Fibroblast of villous mesenchyme (primary cell): ENCODE measurements at places on chromosomes 5 and 9. TPM values are rescaled to one million over a fixed set of nuclear protein-coding genes. Genes with fewer than 3 reads are reported as not detected.

- no peak for DNase-seq
These were observed 166.8 kb upstream of the IER5L start for GRCh38 chr9:129344641-129345495.

DNA sequence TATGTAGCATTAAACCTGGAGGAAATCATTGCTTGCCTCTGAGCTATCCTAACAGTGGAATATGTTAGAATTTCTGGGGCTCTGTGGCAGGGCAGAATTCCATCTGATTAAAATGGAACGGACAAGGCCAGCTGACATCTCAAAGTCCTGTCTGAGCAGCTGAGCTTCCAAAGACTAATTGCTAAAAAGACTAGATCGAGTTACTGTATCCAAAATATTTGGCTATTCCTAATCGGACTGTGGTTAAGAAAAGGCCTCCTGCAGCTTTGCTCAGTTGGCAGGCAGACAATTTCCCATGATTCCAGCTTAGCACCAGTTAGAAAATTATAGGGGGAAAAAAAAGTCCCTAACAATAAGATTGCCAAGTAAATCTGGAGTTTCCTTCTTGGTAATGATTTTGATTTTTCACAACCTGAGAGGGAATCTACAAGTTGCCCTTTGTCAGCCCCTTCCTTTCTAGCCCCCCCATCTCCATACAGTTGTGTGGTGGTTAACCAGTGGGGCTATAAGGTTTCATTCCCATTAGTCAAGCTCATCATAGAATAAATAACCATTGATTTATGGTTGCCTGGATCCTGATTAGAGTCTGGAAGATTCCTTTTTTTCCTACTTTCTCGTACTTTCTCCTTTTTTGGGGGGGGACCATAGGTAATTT lies 26.4 kb downstream of the PTGR1 start:
- peak; percentile 76 for DNase-seq

DNA sequence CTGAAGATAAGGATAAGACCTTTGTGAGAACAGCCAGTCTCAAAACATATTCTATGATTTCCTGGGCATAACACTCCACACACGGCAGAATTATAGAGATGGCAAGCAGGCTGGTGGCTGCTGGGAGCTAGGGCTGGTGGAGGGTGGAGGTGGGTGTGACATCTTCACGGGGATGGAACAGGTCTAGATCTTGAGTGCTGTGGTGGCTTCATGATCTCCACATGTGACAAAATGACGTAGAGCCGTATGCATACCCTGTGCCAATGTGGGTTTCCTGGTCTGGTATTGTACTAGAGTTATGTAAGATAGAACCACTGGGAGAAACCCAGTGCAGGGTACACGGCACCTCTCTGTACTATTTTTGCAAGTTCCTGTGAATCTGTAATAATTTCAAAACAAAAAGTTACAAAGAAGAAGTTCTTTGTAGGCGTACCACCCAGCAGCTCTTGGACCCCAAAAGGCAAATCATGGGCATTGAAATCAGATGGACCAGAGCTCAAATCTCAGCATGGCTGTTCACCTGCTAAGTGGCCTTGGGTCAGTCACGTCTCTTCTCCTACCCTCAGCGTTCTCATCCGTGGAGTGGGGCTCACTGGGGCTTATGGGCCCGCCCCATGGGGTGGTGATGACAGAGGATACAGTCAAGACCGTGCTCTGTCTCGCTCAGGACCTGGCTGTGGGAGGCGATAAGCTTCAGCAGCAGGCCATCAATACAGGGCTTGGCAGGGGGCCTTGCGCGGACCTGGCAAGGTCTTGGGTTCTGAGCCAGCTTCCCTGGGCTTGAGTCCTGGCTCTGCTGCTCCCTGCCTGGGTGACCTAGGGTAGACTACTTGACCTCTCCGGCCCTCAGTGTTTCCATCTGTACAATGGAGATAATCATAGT lies 74.7 kb upstream of the UNC5A start:
- DNase-seq: no peak

The SRD5A1 gene
- total RNA-seq: 7.1 and 7.3 TPM in 2 replicates

The AK8 gene
- total RNA-seq: 0.32 TPM in 1 of 2 replicates, not detected in the other

The RLN2 gene
- total RNA-seq: 0.43 TPM in 1 of 2 replicates, not detected in the other

- DNase-seq: no peak
These were observed 35.5 kb upstream of the ELL2 start for GRCh38 chr5:95996904-95997723.

- DNase-seq: no peak
These were observed 172.8 kb downstream of the AUH start for GRCh38 chr9:91188719-91189590.

- DNase-seq: no peak
These were observed 118.7 kb downstream of the EDIL3 start for GRCh38 chr5:84265739-84266550.

DNA sequence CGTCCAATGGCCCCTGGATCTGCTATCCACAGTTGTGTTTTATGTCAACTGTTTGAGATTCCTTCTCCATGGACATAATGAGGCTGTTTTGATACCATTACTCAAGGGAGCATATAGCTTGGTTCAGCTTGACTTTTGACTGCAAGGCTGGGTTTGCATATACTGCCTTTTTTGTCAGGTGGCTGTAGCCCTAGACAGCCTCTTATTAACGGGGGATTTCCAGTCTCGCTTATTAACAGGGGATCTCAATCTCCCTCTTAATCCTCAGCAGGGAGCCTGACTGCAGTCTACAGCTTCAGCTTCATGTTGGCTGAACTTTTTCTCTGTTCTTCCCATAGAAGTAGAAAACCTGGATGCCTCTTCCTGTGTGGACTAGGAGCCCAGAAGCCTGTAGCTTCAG lies 73.7 kb upstream of the TNC start:
- DNase-seq: no peak

DNA sequence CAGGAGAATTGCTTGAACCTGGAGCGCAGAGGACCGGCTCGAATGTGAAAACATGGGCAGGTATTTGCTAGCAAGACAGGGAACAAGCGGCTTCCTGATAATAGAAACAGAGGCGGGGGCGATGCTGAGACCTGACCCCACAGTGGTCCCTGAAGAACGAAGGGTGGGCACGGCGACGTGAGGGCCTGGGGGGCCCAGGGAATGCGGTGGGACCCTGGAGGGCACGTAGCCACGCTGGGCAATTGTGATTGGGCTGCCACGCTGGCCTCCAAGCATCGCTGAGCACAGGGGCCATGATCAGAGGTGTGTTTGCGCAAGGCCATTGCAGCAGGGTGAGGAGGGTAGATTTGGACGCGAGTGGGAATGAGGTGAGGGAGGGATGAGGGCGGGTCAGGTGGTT lies 30.7 kb downstream of the MED10 start:
- no peak for DNase-seq

GRCh38 chr9:95250462-95251221 lies 66.9 kb downstream of the FANCC start:
- DNase-seq: no peak

The PAPPA gene
- total RNA-seq: 42.5 and 104 TPM in 2 replicates

DNA sequence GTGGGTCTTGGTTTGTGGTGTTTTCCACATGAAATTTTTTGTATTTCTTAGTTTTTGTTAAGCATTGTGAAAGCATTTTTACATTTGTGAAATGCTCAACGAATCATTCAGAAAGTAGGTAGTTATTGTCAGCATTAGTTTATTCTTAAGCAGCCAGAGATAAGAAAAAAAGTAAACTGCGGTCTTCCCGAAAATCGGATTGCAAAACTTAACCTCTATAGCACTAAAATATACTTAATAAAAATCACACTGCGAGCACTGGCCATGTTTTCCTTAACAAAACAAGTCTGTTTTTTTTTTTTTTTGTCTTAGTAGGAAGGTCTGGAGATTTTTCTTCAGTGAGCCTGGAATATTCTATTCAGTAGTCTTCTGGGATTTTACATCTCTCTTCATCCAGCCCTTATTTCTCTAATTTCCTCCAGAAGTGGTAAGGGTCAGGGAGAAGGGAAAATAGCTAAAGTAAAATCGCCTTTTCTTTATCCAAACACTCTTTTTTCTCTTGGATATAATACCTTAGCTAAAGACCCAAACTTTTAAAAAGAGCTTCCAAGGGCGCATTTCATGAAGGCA lies 289.9 kb downstream of the DMAC1 start:
- peak; percentile 89 for DNase-seq

- DNase-seq: no peak
These were observed 84.5 kb upstream of the SMIM23 start for GRCh38 chr5:171701100-171701541.

The MYOZ3 gene
- under 0.01 TPM in 2 replicates for total RNA-seq

The CCL19 gene
- not detected in 2 replicates for total RNA-seq

- DNase-seq: no peak
These were observed 62.2 kb downstream of the EPB41L4B start for GRCh38 chr9:109258481-109259302.

The SAXO1 gene
- not detected in 2 replicates for total RNA-seq

GRCh38 chr9:128714586-128715435 lies 9.1 kb downstream of the ZDHHC12 start:
- DNase-seq: no peak

GRCh38 chr9:120507936-120508510 lies 71.9 kb downstream of the CDK5RAP2 start:
- no peak for DNase-seq

DNA sequence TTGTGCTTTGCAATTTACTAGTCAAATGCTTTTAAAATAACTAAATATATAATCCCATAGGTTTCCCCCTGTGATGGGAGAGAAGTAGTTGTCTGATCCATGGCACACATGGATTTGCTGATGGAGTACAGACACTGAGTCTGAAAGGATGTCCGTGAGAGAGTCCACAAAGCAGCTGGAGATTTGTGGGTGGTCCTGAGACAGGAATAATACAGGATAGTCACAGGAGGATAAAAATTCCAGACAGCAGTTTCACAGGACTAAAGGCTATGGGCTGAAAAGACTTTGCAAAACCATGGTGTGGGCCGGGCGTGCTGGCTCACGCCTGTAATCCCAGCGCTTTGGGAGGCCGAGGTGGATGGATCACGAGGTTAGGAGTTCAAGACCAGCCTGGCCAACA lies 58.7 kb upstream of the ZFR start:
- peak; percentile 47 for DNase-seq

GRCh38 chr5:77117161-77117560 lies 30.1 kb upstream of the ZBED3 start:
- no peak for DNase-seq

The PIP5K1B gene
- total RNA-seq: under 0.01 TPM in 2 replicates

DNA sequence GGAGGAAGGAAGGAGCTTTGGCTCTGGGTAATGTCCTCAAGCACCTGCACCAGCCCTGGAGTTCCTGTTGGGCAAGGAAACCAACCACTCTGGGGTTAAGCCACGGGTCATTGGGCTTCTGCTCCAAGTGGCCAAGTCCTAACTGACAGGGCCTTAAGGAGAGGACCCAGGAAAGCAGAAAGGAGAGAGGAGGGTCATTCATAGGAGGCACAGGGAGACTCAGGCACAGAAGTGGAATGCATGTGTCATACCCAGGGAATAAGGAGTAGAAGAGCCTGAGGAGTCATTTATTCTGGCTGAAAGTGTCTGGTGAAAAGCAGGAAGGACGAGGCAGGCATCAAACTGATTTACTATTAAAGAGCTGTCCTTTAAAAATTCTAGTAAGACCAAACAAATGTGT lies 129.2 kb downstream of the DMRT2 start:
- no peak for DNase-seq

GRCh38 chr9:127739614-127740330 lies 4.7 kb upstream of the TOR2A start:
- no peak for DNase-seq

GRCh38 chr9:74642376-74642775 lies 145.2 kb downstream of the RORB start:
- DNase-seq: no peak

GRCh38 chr9:27094640-27095298 lies 14.3 kb upstream of the TEK start:
- peak; percentile 27 for DNase-seq

- DNase-seq: no peak
These were observed 169.4 kb upstream of the TMEM161B start for GRCh38 chr5:88438006-88438405.

GRCh38 chr5:73558950-73559349 lies 6.5 kb downstream of the ANKRA2 start:
- DNase-seq: no peak

DNA sequence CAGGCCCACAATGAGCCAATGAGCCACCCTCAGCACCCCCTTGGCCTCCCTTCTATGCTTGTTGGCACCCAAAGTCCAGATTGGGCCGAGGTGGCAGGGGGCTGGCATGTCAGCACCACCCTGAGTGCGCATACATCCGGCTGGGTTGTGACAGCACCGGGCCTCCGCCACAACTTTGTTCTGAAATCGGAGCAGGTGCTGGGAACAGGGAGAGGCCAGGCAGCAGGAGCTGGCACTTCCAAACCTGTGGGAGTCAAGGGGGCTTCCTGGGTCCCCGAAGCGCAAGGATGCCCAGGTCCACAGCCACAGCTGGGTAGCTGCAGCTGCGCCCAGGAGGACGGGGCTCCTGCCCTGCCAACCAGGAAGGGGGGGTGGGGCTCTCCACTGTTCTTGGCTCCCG lies 1911.9 kb upstream of the WWC1 start:
- no peak for DNase-seq

- DNase-seq: no peak
These were observed 2.3 kb upstream of the TNIP1 start for GRCh38 chr5:151083081-151083676.

DNA sequence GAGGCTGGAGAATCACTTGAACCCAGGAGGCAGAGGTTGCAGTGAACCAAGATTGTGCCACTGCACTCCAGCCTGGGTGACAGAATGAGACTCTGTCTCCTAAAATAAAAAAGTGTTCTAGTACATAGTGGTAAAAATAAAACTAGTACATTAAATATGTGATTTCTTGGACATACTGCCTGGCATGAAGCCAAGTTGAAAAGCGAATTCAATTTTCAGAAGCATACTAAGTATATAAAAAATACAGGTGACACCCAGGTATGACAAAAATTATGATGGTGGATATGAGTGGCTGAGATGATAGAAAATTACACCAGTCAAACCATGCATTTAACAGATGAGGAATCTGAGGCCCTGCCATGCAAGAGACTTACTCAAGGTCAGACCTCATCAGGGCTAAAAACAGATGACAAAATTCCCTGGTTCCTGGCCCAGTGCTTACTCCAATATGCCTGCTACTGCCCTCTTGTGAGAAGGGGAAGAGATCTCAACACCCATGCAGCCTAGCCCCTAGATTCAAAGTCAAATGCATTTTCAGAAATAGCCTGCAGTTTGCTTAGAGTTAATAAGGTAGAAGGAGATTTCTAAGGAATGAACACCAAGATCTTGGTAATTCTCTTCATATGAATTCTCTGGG lies 46.6 kb upstream of the GNPDA1 start:
- DNase-seq: no peak

The DBH gene
- not detected in 2 replicates for total RNA-seq

The FST gene
- 29.8 and 52.5 TPM in 2 replicates for total RNA-seq

The DNAI1 gene
- under 0.01 TPM in 1 of 2 replicates, not detected in the other for total RNA-seq

DNA sequence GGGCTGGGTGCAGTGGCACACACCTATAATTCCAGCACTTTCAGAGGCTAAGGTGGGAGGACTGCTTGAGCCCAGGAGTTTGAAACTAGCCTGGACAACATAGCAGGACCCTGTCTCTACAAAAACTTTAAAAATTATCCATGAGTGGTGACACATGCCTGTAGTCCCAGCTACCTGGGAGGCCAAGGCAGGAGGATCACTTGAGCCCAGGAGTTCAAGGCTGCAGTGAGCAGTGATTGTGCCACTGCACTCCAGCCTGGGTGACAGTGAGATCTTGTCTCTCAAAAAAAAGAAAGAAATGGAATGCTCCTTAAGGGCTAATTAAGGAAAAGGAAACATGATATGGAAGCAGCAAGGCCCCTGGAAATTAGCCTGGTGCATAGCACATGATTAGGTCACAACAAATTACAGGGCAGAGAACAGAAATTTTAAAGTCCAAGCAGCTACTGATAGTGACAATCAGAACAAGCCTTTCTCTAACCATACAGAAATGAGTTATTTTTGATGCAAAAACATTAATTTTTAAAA lies 19.5 kb downstream of the ANKH start:
- DNase-seq: no peak

The TNFSF15 gene
- total RNA-seq: 4.5 and 5.6 TPM in 2 replicates
